ENCODE measurements at places on chromosomes 6 and 20.

DNA sequence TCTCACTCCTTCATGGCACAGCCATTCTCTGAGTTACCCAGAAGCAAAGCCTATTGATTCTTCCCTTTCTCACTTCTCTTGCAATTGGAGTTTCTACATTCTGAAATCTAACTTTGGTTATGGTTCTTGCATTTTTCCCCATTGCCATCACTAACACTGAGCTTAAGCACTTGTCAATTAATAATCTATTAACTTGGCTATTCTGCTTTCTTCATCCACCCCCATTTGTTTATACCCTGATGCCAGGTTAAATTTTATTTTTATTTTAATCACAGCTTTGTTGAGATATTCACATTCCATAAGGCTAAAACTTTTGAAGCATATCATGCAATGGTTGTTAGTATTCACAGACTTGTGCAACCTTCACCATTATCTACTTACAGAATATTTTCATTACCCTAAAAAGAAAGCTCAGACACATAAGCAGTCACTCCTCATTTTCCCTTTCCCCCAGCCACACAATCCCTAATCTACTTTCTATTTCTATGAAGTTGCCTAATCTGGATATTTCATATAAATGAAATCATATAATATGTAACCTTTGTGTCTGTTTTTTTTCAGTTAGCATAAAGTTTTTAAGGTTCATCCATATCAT lies 222.3 kb downstream of the UBE3D start:
- no peak for DNase-seq

DNA sequence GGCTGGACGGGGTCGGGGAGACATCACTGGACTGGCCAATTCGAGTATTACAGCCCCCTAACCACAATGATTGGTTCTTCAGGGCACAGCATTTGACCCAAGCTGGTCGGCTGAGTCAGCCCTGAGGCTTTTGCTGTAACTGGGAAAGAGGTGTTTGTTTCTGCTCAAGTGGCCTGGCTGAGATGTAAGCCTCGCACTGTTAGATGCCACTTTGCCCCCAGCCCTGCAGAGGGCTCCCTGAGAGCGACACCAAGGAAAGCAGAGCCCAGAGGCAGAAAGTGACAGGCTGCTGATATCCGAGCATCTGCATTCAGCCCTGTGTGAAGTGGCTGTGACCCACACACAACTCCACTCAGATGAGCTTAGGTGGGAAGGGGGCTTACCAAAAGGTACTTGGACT lies 19.4 kb downstream of the ERGIC3 start:
- DNase-seq: peak; percentile 26

- DNase-seq: no peak
Observed at GRCh38 chr20:8388141-8388540, 256.1 kb downstream of the PLCB1 start.

DNA sequence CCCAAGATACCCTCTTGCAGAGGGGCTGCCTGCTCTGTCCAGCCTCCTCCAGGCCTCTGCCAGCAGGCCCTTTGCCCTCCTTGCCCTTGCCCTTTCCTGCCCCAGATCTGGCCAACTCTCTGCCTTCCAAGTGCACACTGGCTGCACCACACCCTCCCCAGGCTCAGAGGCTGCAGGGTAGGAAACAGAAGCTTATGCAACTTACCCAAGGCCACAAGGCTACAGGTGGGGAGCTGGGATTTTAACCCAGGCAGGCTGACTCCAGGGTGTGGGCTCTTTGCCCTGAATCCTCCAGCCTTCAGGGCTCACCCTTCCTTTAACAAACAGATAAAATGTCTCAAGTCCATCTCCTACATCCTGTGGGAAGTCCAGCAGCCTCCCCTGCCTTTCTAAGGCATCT lies 14.5 kb upstream of the TRAF3IP2 start:
- DNase-seq: no peak

- DNase-seq: no peak
Observed at GRCh38 chr6:169363590-169363989, 109.9 kb upstream of the THBS2 start.

DNA sequence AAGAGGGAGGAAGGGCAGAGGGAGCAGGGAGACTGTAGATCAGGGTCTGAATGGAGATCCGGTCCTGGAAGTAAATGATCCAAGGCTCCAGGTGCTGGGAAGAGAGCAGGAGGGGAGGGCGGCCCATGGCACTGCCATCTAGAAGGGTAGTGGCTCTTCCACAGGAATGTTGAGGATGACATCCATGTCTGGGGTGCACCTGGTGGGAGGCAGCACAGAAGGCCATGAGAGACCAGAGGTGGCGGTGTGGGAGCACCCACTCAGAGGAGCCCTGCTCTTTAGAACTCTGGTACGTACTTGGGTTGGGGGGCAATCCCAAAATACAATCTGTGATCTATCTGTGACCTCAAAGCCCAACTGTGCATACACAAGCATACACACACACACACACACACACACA lies 13.5 kb downstream of the DEFB132 start:
- no peak for DNase-seq

DNA sequence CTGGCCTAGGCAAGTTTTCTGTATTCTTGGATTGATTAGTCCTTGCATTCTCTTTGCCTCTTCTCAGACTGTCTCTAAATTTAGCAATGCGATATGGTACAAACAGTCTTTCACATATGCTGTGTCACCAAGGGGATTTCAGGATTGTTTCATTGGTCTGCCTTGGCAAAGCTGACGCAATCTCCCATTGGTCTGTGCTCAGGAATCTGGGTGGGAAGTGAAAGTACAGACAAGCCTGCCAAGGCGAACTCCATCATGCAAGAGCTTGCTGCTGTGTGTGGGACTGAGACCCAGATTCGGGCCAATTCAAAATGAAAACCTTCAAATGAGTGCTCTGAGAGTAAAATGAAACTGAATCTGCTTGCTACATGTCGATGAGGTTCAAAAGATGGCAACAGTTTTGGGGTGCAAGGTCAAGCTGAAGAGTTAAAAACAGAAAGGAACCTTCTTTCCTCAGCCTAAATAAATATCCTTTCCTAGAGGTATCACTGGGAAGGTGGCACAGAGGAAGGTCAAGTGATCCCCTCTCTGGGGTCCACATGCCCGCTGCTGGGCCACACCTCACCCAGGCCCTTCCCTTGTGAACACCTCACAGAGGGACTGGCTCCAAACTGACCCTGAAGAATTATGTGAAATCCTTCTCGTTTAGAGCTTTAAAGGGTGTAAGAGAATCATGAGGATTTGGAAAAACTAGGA lies 198.8 kb upstream of the PREP start:
- peak; percentile 55 for DNase-seq

GRCh38 chr20:33086052-33086722 lies 6.7 kb downstream of the BPIFB4 start:
- no peak for DNase-seq

GRCh38 chr6:114051031-114051430 lies 80.1 kb upstream of the HDAC2 start:
- DNase-seq: no peak

DNA sequence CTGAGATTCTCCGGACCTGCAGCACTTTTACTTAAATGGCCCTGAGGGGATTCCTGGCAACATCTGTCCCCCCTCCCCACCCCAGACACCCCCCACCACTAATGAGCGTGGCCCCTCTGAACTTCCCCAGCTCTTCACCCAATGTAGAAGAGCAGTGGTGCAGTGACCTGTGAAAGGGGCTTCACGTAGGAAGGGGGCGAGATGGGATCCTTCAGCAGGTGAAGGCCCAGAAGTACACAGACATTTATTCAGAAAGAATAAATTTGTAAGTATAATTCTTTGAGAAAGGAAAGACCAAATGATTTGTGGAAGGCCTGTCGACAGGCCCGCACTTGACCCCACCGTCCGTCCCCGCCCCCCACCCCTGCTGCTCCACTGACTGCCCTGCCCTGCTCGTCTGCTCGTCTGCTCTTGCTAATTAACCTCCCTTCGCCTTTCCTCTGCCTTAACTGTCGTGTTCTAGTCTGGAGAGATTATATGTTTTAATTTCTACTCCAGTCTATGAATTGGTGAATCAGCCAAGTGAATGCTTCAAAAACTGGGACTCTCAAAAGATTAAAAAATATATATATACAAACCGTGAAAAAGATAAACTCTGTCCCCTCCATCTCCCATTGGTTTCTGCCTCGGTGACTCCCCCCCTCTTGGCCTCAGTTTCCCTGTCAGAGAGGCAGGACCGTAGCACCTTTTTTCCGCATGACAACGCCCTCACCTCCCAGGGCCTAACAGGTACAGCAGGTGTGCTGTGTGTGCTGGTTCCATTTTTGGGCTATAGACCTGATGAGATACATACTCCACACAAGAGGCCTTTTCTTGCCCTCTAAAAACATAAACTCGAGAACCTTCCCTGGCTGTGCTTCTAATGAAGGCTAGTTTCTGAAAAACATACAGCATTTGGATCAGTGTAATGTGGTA lies 49.2 kb downstream of the GNAS start:
- no peak for DNase-seq

- DNase-seq: no peak
Observed at GRCh38 chr6:166619912-166620311, 7.1 kb downstream of the RPS6KA2 start.

- no peak for DNase-seq
Observed at GRCh38 chr20:57020364-57020763, 246.1 kb downstream of the BMP7 start.
